ENCODE measurements at places on chromosomes 1 and 21.

DNA sequence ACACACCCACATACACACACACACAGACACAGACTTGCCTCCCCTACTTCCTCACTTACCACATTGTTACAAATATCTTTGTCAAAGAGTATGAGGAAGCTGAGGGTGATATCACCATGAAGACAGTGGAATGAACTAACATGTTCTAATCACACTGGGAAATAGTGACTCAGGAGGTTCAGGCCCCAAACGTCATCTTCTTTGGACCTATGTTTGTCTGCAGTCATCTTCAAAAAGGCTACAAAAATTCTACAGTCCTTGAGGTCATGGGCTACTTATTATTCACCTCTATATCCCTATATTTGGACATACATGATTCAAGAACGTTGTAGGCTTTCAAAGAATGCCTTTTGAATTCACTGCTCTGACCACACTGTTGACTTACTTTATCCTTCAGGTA lies 2.1 kb upstream of the LCE2C start:
- DNase-seq, result no peak

DNA sequence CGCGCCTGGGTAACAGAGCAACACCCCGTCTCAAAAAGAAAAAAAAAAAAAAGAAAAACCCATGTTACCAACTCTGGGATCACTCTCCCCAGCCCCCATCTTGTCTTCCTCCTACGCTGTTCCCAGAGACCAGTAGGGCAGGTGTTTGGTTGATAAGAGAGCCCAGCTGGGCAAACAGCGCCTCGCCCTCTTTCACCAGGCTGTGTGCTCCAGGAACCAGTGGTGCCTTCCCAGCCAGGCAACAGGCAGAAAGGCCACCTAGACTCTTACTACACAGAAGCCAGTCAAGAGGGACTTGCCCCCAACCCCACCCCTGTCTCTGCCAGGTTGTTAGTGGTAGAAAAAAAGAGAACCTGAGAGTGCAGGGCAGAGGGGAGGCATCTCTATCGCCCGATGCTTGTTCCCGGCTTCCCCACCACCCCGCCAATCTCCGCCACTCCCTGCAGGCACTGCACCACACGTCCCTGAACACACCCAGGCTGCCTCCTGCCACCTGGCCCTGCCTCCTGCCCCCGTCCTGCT lies 14.0 kb upstream of the CTRC start:
- DNase-seq, result no peak

DNA sequence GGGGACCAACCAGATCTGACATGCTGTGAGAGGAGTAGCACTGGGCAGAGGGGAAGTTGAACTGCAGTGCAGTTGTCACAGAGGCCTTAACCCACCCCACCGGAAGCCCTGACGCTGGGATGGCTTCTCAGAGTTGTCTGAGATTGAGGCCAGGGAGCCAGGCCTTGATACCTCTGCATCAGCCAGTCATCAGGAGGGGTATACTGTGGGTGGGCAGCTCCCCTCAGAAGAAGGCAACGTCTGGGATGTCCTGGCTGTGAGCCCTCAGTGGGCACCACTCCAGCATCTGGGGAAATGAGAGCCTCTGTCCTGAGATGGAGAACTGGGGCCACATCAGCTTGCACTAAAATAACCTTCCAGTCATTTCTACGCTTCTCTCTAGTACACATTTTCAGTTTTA lies 47.9 kb upstream of the BCAR3 start:
- DNase-seq, result no peak

GRCh38 chr1:193462629-193463320 lies 276.4 kb upstream of the B3GALT2 start:
- DNase-seq, result no peak

DNA sequence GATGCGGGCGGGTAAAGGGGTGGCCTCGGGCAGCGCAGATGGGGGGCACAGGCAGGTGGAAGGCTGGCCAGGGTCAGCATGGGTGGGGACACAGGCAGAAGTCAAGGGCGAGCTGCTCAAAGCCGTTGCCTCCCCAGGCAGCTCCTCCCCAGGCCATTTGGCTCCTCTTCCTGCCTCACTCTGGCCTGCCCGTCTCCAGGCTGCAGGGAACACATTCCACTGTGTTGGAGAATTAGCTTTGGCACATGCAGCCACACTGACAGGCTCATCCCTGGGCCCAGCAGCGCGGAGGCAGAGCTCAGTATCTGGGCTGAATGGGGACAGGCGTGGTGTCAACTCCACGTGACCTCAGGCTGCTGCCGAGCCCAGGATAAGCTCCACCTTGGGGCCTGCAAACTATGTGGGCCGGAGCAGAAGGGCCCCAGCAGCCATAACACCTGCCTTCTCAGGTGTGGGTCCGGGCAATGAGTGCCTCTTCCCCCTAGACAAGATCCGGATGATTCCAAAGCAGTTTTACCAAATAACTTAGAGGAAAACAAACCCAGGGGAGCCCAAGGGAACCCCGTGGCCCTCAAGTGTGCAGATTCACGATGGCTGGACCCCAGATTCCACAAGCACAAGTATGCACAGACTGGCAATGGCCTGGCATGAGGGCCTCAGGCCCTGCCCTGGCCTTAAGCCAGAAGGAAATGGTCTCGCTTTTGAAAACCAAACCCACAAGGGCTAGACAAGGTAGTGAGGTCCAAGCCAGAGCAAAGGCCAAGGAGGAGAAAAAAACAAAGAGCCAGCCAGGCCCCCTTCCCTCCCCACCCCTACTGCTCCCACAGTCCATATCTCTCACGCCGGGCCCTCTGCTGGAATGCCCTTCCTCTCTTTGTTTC lies 40.2 kb downstream of the HSPG2 start:
- DNase-seq, result no peak

DNA sequence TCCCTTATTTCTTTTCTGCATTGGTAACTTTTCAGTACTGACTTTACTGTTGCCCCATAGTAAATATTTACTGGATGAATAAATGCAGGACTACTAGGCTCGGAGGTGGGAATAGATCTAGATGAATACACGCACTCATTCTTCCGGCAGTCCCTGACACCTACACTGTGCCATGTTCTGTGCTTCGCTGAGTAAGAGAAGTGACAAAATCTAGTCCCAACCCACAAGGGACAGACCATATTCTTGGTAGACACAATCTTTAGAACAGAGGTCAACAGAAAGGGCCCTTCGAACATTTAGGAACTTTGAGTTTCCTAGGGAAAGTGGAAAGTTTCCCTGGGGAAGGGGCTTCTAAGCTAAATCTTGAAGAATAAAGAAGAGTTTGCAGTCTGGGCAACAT lies 3.3 kb upstream of the CD52 start:
- DNase-seq, result no peak

DNA sequence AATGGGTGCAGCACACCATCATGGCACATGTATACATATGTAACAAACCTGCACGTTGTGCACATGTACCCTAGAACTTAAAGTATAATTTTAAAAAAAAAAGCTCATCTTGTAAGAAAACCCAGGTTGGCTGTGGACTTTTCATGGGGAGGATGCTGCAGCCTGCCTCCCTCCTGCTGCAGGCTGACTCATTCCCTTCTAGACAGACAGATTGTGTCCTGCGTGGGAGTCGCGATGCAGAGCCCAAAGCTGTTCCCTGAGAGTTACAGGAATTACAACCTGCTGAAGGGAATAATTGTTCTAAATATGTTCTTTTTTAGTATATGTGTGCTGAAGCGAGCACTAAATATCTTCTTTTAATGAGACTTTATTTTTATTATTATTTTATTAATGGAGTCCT lies 93.2 kb downstream of the TBX19 start:
- no peak for DNase-seq

DNA sequence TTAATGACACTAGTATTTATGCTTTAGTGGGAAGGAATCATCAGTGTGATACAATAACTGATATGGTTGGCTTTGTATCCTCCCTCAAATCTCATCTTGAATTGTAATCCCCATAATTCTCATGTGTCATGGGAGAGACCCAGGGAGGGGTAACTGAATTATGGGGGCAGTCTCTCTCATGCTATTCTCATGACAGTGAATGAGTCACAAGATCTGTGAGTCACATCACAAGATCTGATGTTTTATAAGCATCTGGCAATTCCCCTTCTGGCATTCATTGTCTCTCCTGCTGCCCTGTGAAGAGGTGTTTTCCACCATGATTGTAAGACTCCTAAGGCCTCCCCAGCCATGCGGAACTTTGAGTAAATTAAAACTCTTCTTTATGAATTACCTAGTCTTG lies 1760.3 kb downstream of the NCAM2 start:
- no peak for DNase-seq

- DNase-seq, result no peak
Measured at GRCh38 chr21:38770660-38771059, 35.1 kb upstream of the ETS2 start.

- no peak for DNase-seq
Measured at GRCh38 chr1:117093870-117094621, 27.5 kb downstream of the TRIM45 start.

DNA sequence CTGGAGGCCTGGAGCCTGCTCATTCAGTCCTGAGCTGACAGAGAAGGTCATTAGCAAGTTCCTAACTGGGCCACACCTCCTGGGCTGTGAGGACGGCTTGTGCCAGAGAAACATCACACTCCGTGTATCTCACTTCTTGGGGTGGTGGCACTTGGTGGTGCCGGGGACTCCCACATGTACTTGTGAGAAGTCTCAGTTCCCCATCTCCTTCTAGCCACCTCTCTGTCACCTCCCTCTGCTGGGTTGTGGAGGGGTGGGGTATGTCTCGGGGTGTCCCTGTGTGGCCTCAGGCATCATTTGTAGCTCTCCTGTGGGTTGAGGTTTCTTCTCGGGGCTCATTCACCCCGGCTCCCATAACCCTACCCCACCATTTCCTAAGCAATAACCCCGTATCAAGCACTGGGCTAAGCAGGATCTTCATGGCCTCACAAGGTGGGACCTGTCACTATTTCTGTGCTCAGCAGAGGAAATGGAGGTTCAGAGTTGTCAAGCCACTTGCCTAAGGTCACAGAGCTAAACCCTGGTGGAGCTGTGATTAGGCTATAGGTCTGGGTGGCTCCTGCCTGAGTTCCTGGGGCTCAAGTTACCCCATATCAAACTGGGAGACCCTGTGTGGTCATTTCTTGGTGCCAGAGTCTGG lies 62.5 kb downstream of the UBIAD1 start:
- DNase-seq, result no peak

- no peak for DNase-seq
Measured at GRCh38 chr1:196717868-196718267, 56.8 kb upstream of the CFHR3 start.

DNA sequence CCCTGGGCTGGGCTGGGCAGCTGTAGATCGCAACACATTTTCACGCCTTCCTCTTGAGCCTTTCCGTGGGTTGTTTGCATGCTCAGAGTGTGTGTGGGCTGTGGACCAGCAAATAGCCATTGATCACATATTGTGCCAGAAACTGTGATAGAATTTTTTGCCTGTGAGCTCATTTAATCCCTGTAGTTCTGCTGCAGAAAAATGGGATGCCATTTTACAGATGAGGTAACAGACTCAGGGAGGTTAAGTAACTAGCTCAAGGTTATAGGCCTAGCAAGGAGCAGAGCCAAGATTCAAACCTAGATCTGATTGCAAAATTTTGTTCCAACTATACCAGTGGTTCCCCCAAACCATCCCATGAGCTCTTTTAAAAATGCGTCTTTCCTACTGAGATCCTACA lies 10.5 kb downstream of the SPATA46 start:
- DNase-seq, result no peak

DNA sequence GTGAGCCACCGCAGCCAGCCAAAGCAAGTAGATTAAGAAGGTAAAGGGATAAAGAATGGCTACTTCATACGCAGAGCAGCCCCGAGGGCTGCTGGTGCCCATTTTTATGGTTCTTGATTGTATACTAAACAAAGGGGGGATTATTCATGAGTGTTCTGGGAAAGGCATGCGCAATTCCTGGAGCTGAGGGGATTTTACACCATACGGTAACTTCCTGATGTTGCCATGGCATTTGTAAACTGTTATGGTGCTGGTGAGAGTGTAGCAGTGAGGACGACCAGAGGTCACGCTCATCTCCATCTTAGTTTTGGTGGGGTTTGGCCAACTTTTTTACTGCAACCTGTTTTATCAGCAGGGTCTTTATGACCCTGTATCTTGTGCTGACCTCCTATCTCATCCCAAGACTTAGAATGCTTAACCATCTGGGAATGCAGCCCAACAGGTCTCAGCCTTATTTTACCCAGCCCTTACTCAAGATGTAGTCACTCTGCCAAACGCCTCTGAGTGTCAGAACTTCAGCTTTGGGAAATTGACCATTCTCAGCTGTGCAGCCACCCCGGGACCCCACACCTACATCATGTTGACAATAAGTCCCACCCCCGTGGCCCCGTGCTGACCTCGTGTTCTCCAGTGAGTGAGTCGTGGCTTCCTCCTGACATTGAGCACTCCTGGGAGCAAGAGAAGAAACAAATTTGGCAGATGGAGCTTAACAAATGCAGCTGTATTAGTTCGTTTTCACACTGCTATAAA lies 149.4 kb upstream of the COL6A1 start:
- DNase-seq, result no peak

DNA sequence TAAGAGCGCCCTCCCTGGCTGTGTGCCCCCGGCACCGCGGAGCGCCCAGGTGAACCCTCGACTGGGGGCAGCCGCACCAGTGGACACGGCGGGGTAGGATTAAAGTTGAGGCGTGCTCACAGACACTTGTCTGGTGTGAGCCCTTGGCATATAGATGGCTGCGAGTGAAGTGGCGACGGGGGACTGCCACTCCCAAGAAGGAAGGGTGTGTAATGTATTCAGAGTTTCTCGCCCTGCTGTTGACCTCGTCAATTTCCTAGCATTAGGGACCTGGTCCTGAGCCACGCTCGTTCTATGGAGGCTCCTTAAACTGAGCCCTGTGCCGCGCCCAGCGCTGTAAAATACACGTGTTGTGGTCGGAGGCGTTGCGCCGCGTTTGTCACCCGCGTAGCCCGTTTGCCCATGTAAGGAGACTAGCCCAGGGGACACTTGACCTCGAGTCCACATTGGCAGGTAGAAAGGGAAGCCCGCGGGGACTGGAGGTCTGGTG lies 554 bp downstream of the EVA1C start:
- peak; percentile 2 for DNase-seq

DNA sequence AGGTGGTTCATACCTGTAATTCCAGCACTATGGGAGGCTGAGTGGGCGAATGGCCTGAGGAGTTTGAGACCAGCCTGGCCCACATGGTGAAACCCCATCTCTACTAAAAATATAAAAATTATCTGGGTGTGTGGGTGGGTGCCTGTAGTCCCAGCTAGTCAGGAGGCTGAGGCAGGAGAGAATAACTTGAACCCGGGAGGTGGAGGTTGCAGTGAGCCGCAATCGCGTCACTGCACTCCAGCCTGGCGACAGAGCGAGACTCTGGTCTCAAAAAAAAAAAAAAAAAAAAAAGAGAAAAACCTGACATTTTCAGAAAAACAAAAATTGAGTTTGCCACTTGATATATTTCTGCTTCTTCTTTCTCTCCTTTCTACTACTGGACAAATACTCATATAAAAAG lies 24.3 kb downstream of the CA6 start:
- no peak for DNase-seq
